GM23248 (cell line): ENCODE measurements at places on chromosomes 4 and X.

- DNase-seq = no peak
Measured at GRCh38 chr4:113142351-113142750, 92.9 kb downstream of the ANK2 start.

DNA sequence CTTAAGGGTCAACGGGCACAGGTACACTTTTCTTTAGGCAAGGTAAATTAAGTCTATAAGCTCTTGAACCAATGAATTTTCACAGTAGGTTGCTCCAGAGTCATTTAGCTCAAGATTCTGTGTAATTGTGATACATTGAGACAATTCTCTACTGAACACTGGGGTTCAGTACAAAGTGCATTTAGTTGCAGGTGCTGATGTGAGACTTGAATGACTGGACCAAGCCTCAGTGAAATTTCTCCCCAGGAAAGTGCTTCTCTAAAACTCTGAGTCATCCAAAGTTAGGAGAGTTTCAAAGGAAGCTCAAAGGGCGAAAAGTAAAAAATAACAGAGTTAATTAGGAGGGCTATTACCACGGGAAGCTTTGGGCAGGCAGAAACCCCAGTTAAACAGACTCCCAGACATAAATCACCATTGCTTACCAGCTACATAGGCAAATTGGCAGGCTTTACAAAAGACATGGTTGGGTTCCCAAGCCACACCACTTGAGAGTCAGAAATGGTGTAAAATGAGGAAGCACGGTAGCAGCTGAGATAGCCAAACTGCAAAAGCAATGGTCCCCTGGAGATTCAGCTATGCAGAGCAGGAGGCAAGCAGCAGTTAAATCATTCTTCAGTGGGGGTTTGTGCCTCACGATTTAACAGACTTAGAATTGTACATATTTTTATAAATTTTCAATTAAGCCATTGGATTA, 202.6 kb downstream of the PCDH19 start:
- no peak for DNase-seq

- no peak for DNase-seq
Measured at GRCh38 chr4:165367040-165367439, 11.8 kb upstream of the CPE start.

- DNase-seq = peak; percentile 42
Measured at GRCh38 chr4:124854968-124855367, 142.4 kb upstream of the ANKRD50 start.

- no peak for DNase-seq
Measured at GRCh38 chr4:152197211-152197610, 338.7 kb downstream of the FBXW7 start.

- no peak for DNase-seq
Measured at GRCh38 chrX:37644381-37645305, 40.9 kb upstream of the XK start.

DNA sequence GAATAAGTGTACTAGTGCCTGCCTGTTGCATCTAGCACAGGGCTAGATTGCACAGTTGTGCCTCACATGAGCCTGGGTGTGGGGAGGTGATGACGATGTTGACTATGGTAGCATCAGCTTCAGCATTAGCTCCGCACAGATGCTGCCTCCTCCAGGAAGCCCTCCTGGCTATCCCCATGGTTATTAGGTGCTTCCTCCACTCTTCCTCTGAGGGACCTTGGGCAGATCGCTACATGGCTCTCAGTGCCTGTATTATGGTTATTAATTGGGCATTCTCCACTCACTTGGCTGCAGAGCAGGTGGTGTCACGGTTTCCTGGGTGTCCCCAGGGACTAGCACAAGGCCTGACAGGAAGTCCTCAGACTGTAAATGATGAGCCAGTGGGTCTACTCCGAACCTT, 325.6 kb downstream of the ARHGAP10 start:
- no peak for DNase-seq

GRCh38 chr4:31094474-31094873, 374.3 kb downstream of the PCDH7 start:
- DNase-seq = no peak

DNA sequence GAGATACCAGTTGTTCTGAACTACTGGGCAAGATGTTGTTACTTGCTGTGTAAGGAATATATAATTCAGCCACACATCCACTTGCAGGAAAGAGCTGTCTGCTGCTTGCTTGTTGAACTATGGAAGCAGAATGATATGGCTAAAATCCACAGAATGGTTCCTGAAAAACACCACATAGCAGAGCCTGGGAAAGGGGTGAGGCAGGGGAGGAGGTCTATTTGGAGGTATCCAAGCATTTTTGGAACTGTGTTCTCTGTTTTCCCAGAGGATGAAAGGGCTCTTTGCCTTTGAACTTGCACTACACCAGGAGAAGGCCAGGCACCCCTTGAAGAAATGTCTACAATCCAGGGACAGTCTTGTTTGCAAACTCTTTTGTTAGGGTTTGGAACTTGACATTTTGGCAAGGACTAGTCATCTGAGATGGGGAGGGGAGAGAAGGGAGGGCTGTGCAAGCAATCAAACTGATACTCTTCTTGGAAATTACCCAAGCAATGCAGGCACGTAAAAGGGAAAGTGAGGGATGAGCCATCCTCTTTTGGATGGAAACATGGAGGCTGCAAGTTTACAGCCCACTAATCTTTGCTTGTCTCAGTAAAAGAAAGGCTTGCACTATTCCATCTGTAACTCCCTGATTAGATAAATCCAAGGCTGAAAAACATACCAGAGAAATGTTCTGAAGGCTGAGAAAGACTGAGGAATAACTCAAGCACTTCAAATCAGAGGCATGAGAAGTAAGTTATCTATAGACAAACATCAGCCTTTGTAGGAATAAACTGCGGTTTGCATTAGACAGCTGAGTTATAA, 141.0 kb downstream of the TSPAN5 start:
- DNase-seq = no peak

- DNase-seq = no peak
Measured at GRCh38 chr4:139833151-139833910, 167.7 kb downstream of the MGST2 start.

DNA sequence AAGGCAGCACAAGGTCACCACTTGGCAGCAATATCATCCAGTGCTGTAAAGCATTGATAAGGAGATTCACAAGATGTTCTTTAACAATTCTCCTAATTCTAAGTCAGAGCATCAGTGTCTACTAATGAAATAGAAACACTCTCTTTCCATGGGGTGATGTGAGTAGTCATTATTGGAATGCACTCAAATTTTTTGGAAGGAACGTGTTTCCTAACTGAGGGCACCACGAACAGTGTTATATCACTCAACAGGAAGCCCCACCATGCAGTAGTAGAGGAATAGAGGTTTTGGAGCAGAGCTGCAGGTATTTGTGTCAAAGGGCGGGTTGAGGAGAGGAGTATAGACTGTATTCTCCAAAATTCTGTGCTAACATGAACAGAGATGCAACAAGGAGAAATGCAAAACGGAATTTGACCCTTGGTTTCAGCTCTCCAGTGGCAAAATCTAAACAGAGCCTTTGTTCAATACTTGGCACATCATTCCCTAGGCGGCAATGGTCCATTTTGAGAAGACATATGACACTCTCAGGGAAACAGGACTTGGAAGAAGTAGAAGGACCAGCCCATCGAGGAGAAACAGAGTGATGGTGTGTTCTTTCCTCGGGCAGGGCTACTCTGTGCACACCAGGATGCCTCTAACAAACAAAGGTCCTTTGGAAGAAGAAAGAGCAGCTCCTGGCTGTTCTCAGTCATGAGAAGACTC, 98.9 kb downstream of the CPEB2 start:
- peak; percentile 68 for DNase-seq

DNA sequence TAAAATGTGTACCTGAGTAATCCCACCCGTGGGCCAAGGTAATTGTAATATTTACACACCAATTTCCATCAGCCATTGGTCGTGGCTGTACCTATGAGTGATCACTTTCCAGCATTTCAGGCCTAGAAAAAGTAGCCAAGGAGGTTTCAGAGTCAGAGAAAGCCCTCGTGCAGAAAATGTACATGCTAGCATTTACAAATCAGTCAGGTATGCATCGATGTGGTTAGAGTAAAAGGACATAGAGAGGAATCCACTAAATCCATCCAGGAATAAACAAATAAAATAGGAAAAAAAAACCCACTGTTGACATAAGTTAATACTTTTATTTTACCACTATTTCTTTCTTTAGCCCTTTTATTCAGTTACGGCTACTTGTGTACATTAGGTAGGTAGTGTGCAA, 256.8 kb downstream of the TRIML1 start:
- no peak for DNase-seq

- DNase-seq = no peak
Measured at GRCh38 chr4:99381588-99382175, 29.1 kb upstream of the ADH1C start.

DNA sequence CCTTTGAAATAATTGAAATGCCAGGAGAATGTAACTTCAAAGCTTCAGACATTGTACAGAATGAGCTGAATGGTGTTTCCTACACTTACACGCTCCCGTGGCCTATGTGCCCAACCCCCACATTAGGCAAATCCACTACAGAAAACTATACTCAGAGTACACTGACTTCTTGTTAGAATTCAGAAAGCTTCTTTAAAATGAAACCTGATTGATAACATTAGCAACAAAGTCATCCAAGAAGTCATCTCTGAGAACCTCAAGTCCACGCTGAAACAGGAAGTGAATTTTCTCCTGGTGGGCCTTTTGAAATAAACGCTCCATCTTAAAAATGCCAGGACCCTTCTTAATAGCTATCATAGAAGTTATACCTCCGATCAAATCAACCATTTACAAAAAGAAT, 136.3 kb downstream of the TSPAN5 start:
- DNase-seq = no peak

- no peak for DNase-seq
Measured at GRCh38 chrX:136778916-136779315, 1.8 kb downstream of the ARHGEF6 start.

DNA sequence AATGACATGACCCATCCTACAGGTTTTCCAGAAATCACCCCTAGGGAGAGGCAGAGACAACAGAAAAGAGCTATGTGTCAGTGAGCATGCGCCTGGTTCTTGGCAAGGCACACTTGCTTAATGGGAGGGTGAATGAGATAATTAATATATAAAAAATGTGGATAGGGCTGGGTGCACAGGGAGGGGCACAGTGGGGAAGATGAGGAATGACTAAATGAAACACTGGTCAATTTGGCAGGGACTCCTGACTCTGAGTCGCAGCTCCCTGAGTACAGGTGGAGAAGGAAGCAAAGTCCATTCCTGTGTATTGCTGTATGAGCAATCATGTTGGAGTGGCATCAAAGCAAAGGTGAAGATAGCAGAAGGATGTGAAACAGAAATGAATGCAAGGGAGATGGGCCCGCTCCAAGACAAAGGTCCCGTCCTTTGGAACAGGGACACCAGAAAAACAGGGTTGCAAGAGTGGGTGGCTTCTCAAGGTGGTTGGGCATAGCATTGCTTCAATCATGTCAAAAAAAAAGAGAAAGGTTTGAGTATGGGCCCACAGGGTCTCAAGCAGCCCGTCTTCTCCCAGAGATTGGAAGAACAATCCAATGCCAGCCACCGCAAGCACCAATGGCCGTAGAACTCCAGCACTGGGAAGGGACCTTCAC, 278.4 kb upstream of the AGTR2 start:
- peak; percentile 13 for DNase-seq

DNA sequence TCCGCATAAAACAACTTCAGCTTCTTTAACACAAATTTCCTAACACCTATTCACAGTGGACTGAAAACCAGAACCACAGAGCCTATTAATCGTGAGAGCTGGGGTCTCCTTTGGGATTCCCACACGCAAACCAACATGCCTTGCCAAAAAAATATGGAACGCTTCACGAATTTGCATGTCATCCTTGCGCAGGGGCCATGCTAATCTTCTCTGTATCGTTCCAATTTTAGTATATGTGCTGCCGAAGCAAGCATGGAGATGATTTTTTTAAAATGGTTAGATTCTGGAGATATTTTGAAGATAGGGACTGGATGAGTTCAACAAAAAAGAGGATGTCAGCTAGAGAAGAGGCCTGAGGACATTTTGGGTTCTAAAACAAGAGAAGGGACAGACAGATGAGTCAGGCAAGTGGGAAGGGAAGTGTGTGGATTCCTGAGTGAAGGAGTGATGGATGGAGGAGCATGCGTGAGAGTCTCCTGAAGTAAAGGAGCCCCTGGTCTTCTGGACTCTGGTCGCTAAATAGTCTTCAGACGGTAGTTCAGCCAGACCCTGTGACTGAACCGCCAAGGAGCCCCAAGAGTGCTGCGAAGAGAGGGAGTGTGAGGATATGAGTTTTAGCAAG, 9.5 kb upstream of the GATA1 start:
- no peak for DNase-seq

- DNase-seq = no peak
Measured at GRCh38 chr4:10123227-10124101, 6.9 kb upstream of the WDR1 start.

DNA sequence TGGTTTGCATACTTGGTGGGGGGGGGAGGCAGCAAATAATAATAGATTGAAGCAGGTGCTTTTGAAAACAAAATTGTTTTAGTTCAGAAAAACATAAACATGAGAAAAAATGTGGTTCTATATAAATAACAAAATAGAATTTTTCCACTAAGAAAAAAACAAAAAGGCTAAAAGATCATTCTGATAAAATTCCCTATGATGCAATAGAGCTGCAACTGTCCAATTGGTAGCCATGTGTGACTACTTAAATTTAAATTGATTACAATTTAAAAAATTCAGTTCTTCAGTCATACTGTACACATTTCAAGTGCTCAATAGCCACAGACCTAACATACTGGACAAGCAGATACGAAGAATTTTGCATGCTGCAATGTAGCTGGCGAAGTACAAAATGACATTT, 11.0 kb downstream of the TRMT10A start:
- no peak for DNase-seq

DNA sequence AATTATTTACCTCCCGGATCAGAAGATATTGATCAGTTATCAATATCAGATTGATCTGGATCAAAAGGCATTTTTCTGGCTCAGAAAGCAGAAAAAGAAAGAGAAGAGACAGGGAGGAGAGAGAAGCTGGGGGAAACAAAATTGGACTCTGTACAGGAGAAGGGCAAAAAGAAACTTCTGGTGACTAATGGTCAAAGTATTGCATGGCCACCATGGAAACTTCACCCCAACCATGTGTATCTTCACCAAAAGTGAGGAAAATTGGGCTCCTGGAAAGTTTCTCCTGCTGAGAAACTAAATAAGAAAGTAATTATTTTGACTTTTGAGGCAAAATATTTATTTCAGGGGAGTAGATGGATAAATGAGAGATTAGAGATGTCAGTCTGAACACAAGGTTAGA, 33.9 kb downstream of the RNF150 start:
- DNase-seq = peak; percentile 61

DNA sequence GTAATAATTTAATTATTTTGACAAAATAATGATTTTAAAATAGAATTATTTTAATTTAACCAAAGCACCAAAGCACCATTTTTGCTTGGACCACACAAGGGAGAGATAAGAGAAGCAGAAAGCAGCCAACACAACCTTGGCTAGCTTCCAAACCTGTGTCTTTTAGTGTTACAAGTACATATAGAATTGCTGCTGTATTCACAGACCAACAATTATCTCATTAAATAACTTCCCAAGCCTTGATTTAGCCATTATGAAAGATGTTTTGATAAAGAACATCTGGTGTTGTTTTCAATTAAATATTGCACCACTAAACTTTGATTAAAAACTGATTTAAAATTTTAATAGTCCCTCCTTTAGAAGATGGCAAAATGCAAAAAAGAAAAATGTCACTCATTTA, 14.0 kb upstream of the IGFBP7 start:
- no peak for DNase-seq
